ENCODE measurements at places on chromosomes 2 and 18.

DNA sequence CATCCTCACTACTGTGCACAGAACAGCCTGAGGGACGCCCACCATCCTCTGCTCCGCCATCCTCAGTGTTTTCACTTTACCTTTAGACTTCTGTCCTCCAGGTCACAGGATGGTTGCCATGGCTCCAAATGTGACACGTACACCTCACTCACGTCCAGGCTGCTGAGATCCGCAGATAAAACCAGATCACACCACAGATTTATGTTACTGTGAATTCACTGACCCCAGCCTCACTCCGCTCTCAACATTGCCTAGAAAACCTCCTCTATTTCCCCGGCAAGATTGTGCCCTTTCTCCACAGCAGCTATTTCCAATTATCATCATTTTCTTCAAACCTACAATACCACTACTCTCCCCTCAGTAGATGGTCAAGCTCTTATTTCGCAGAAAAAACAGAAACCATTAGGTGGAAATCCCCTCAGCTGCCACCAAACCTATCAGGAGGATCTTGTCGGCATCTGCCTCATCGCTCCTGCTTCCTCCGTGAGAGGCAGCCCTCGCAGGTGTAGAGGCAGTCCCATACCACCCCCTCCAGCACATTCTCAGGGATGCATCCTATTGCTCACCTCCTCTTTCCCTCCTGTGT is 49.8 kb upstream of the SLC1A4 start:
- DNase-seq, result no peak

DNA sequence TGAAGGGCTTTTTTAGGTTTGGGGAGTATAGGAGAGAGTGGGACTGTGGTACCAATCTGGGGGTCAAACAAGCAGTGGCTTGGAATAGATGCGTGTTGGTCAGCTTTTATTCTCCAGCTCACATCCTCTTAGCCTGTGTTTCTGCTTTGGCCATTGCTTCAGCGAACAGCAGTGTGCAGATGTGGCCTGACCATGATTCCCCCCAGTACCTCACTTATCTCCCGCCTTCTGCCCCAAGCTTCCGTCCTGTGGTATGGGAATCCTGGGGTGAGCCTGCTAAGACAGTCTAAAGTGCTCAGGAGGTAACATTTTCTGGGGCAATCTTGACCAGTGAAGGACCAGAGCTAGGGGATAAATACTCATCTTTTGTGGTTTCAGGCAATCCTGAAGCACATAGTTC is 84.9 kb upstream of the TNP1 start:
- DNase-seq, result no peak

DNA sequence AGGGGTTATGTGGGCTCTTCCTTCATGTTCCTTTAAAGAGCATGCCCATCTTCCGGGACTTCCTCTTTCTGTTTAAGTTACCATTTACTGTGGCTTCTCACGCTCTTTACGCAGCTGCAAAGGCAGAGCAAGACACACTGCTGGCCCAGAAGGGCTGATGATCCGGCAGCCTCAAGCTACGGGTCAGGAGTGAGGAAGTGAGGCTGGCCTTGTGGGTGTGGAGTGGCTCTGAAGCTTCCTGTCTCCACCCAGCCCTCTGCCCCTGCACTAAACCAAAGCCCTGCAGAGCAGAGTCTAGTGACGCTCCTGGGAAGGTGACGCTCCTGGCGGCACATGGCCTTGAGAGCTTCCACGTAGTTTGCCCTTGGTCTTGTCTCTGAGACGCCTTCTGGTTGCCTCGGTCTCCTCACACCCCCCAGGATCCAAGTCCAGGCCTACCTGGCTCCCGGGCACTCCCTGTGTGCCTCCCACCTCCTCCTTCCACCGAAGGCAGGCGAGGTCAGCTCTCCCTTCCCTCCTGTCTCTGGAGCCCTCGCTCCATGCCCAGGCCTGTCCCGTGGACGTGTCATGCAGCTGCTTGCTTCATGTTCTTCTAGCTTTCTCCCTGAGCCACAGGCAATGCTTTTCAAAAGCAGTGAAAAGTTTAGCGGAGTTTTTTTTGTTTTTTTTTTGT is 50.3 kb downstream of the ARL4C start:
- DNase-seq, result no peak

GRCh38 chr18:5152343-5153020 is 44.6 kb downstream of the AKAIN1 start:
- no peak for DNase-seq

DNA sequence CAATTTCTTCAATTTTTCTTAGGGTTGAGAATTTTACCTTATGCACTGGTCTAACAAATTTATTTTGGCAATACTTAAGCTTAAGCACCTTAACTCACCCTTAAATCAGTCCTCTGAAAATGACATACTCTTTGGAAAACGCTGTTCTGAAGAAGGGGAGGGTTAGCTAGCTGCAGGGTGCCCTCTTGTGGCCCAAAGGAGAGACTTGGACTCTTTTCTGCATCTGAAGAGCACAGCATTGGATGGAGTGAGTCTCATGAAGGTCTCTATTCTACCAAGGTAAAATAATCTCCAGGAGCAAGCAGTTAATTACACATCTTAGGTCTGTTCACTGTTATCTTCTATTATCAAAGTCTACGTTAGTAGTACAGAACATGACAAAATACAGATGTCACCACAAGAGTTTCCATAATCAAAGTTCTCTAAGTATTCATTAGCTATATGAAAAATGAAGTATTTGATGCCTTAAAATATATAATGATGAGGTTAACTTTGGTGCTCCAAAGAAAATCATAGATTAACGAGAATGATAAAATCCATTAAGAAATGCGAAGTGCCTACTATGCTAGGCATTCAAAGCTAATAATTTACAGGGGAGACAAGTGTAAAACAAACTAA is 24.4 kb downstream of the PUM2 start:
- DNase-seq, result peak; percentile 69

- no peak for DNase-seq
Measured at GRCh38 chr2:75317802-75318201, 118.5 kb upstream of the TACR1 start.

- DNase-seq, result peak; percentile 23
Measured at GRCh38 chr2:95552911-95553310, 38.9 kb upstream of the TRIM43 start.

DNA sequence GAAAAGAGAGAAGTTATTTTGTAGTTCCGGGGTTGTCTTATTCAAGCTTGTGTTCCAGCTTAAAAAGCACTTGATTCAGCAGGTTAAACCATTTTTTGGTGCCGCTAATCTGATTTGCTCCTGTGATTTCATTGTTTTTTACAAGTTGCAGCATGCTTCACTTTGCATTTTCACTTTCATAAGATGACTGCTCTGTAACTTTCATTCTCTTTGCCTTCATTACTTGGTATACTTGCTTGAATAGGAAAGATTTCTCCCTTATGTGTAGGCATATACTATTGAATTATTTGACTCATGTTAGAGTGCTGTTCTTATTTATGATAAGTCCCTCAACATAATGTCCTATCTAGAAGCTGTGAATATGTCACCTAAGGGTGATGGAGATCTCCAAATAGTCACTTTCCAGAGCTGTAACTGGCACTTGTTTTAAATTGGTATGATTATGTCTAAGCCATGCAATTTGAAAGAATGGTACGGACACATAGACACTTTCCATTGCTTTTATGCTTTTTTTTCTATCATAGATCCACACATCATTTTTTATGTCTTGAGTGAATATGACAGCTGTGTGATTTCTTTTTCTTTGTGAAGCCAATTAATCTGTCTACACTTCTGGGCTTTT is 254.5 kb downstream of the DSEL start:
- DNase-seq, result no peak

DNA sequence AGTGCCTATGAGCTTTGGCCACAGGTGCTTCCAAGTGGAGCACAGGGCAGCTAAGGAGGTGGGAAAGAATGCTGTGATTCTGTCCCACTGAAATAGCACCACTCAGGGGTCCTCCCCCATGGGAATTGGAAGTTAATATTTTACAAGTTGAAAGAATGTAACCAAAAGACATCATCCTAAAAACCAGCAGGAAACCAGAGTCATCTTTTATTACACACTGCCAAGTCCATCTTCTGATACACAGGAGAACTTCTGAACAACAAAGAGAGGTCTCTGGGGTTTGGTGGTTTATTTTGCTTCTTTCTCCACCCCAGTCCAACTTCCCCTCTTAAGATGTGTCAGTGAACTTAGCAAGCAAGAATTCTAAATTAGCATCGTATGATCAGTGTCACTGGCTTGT is 47.7 kb downstream of the COLEC12 start:
- no peak for DNase-seq

- DNase-seq, result no peak
Measured at GRCh38 chr2:137336067-137336466, 570.7 kb downstream of the THSD7B start.

DNA sequence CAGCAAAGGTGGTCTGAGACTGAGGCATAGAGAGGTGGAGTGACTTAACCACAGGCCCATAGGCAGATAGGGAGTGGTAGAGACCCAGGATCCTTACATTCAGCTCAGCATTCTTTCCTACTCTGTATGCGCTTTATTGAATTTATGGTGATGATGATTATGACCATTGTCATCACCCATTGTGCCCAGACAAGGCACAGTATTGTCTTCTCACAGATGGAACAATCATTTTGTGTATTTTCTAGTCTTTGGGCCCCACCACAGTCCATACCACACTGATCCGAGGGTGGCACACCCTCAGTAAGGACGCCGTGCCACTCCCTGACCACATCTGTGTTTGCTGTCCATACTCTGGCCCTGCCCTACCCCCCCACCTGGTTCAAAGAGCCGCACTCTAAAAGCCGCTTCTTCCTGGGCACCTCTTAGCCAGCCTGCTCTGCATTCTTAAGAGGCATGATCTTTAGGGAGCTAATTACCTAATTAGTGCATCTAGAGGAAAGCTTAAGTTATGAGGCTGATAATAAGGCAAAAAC is 179.6 kb upstream of the SMAD2 start:
- DNase-seq, result no peak

DNA sequence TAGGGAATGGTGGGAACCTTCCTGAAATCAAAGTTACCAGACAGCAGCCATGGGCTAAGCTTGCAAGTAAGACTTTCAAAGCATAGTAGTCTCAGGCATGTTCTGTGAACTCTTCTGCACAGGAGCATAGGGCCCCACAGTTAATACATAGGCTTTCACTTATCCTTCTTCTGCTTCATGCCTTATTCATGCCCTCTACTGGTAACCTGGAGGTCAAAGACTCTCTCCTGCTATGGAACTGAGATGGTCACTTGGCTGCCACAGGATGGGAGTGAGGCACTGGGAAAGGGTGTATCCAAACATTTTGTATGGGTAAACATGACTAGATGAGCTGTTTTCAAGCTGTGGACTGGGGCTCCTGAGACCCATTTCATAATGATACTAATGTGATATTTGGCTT is 49.1 kb upstream of the ZNF638 start:
- DNase-seq, result peak; percentile 14

DNA sequence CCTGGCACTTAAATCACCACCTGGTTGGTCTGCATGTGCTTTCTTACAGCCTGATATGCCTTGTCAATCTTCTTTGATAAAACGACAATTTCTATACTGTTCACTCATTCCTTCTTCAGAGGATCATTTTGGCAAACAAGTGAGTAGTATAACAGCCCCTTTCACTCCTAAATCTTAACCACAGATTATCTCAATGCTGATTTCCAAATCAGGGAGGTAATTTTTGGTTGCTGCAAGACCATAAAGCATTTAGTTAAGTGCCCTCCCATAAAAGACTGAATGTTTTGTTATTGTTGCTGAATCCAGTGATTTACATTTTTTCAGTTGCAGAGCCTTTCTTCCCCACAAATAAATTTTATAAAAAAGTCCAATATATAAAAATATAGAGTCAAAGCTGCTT is 129.2 kb upstream of the CYP26B1 start:
- DNase-seq, result no peak

DNA sequence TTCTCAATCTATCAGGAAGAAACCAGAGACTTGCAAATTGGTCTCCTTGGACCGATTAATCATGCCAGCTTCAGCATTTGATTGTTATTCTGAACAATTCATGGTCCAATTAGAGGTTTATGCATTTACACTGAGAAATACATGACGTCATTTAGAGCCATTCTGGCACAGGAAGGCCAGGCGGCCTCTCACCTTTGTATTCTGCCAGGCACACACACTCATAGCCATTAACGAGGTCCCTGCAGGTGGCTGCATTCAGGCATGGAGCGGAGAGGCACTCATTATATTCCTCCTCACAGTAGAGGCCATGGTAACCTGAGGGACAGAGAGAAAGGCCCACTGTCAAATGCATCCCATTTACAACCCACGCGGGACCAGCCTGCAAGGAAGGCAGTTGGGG is 146.8 kb upstream of the PID1 start:
- no peak for DNase-seq

- DNase-seq, result no peak
Measured at GRCh38 chr18:79790996-79791972, 6.5 kb upstream of the KCNG2 start.

DNA sequence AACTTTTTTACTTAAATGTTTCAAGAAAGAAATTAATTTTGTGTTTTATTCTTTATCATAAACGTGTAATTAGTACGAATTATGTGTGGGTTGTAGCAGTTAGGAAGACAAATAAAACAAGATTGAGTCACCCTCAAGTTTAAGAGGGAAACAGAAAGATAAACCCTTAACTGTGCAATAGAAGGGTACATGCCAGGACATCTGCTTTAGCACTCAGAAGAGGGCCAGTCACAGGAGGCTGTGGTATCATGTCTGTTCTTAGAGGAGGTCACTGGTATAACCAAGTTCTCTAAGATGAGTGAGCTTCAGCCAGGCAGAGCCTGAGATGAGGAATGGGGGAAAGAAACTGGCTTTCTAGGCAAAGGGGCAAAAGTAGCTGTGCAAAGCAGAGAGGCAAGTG is 42.4 kb upstream of the GRHL1 start:
- DNase-seq, result peak; percentile 50

DNA sequence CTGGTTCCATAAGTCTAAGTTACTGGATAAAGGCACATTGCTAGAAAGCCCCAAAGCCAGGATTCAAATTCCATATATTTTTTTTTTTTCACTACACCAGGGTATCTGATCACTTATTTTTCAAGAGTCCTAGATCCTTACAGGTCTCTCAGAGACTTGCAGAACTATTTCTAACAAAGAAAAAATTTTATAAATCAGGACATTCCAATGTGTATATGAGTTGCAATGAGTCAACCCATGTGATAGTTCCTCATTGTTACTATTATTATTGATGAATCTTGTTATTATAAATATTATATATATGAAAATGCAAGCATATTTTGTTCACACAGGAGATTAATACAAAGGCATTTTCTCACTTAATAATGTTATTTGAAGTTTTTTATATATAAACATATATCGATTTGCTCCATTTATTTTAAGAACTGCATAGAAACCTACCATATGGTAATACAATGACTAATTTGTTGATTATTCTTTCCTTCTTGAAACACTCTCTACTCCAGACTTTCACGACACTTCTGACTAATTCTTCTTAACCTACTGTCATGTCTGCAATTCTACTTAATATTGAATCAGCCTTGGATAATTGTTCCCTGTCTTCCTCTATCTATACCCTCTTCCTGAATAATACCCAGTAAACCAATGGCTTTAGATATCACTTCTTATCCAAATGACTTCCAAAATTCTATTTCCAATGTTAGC is 968.4 kb upstream of the NRXN1 start:
- DNase-seq, result no peak
